ENCODE measurements at places on chromosomes 11 and 22. TPM values are rescaled to one million over a fixed set of nuclear protein-coding genes. Genes with fewer than 3 reads are reported as not detected.

Gene IGSF9B
- polyA plus RNA-seq, result 7.5 TPM

Gene GVQW3
- 8.0 TPM for polyA plus RNA-seq

Gene ART1
- not detected for polyA plus RNA-seq

Gene CDHR5
- 22.1 TPM for polyA plus RNA-seq

Gene ADSL
- polyA plus RNA-seq, result 70.6 TPM

Gene NAV2
- 22.0 TPM for polyA plus RNA-seq

Gene SCUBE1
- polyA plus RNA-seq, result 9.1 TPM

Gene RTCB
- polyA plus RNA-seq, result 77.9 TPM

Gene KRTAP5-8
- polyA plus RNA-seq, result 0.33 TPM
